ENCODE measurements at places on chromosomes 2 and 18.

- no peak for DNase-seq
Measured at GRCh38 chr2:19409046-19409445, 50.6 kb upstream of the OSR1 start.

DNA sequence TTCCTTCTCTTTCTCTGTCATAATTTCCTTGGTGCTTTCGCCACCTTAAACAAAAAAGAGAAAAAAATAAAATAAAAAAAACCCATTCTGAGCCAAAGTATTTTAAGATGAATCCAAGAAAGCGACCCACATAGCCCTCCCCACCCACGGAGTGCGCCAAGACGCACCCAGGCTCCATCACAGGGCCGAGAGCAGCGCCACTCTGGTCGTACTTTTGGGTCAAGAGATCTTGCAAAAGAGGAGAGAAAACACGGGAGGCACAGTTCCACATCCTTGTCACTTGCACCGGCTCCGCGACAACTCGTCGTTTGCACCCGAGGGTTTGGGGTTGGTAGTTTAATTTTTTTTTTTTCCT is 1.8 kb upstream of the SP9 start:
- no peak for DNase-seq

DNA sequence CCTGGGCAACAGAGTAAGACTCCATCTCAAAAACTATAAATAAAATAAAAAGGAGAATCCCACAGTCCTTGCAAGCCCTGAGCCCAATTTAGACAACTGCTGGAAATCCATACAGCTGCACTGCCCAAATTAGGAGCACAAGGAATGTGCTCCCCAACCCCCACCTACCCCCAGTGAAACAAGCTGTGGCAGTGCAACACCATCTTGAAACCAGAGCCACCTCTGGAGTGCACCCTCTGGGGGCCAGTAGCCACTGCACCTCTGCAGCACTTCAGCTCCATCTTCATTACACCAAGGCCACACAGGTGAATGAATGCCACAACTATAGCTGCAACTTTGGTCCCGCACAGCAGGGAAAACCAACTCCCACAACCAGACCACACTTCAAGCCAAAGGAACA is 37.3 kb downstream of the USP34 start:
- no peak for DNase-seq

DNA sequence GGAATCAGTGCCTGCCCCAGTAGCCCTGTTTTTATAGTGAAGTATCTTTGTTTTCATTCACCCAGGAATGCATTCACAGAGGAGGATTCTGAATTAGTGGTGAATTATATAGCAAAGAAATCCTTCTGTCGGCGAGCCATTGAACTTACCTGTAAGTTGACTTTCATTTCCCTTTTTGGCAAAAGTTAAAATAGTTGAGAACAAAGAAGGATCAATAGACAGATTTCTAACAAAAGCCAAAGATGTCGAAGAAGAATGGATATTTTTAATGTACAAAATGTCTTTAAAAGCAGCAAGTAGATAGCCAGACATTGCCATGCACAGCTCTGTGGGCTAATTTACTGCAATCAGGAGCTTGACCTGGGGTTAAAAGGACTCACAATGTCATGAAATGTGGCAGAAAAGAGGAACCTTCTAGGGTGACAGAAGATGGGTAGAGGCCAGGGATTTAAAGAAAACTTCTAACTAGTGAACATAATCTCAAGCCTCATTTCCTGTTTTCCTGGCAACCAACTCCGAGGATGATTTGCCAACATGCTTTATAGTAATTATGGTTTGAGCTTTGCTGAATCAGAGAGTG is 53.8 kb upstream of the TMEM87B start:
- DNase-seq, result no peak

DNA sequence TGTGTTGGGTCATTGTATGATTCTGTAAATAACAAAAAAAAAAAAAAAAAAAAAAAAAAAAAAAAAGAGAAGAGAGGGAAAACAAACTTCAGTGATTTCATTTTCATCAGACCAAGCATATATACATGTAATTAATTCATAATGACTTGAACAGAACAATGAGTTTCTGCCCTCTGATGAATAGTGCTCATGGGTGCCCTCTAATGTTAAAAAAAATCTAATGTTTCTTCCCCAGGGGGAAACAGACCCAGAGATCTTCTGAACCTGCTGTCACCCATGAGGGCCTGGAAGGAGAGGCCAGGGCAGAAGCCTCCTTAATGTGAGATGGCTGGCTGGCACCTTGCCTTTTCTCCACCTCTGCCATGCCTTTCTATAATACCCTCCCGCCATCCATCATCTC is 289.2 kb downstream of the ZNF521 start:
- no peak for DNase-seq

DNA sequence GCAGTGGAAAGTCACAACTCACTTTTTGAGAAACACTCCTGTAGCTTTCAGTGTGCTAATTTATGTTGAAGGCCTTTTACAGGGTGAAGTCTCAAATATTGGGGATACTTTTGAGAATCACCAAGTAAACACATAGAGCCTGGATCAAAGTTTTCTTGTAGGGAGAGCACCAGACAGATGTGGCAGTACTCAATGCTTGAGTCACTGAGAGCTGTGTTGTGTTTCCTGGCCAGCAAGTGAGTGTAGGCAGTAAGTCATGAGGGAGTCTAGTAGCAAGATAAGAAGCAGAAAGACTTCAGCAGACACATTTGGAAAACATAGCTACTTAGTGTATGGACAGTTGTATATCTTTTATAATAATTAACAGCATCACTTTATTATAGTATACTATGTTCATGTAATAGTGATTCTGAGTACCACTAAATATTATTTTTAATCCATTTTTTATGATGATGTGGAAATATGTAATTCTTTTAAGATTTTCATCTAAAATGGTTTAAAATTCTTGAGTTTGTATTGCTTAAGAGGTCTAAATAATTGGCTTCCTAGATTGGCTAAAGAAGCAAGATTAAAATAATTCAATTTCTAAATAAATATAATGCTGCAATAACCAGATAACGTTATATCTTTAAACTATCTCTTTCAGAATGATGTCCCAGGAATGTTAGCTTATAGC is 12.8 kb downstream of the PSMD1 start:
- no peak for DNase-seq

- DNase-seq, result no peak
Measured at GRCh38 chr2:82789851-82790205, 1669.3 kb downstream of the SUCLG1 start.

DNA sequence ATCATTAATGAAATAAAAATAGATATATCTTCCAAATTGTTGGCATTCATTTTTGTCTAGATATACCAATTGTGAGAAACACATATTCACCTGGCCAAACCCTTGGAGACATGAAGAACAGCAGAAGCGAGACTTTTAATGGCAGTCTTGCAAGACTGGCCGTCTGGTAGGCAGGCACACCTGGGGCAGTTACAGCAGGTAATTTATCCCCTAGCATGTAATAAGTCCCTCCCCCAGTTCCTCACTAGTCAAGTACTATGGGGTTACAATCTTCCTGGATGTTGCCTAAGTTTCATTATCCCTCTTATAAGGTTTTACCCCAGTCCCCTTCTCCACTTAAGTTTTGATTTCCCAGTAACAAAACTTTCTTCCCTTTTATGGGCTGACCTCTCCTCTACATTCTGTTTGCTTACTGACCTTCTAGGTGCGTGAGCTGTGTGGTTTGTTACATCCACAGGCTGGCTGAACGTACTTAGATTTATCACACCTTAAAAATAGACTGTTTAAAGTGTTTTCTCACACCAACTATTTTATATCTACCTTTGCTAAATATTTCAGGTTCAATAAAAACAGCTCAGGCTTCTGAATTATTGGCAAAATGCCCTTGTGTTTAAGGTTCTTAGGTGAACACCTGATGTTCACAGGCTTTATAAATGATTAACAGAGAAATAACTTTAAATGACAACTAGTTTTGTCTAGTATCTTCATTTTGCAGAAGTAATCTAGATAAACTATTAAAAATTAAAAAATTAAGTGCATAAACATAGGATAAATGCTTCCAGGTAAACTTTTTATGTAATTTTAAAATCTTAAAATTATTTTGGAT is 365.0 kb upstream of the TFPI start:
- DNase-seq, result no peak

DNA sequence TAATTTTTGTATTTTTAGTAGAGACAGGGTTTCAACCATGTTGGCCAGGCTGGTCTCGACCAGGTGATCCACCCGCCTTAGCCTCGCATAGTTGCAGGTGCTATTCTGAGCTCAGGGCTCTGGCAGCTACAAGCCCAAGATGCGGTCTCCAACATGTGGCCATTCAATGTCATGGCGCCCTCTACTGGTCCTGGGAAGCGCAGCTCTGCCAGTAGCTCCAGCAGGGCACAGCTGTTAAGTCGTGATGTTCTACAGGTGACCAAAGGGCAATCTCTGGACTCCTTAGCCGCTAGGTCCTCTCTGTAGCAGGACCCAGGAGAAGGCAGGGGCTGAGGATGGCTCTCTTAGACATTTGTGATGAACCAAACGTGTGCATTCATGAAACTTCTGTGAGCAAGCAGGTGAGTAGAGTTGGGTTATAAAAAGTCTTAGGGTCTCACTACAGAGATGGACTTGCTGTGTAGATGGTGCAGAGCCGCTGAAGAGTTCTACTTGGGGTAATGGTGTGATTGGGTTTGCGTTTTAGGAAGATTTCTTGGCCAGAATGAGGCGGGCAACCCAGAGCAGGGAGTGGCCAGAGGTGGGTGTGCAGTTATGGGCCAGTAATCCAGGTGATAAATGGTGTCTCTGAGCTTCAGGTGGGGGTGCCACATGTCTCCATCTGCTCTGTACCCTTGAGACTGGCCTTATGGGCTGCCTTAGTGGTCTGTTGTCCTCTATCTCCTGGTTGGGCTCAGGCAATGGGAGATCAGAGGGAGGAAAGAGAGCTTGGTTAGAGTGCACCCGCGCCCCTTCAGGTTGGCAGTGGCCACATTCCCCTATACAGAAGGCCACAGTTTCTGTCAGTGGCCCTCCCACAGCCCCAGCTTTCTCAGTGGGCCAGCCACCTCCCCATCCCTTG is 31.0 kb downstream of the IL37 start:
- DNase-seq, result peak; percentile 91

DNA sequence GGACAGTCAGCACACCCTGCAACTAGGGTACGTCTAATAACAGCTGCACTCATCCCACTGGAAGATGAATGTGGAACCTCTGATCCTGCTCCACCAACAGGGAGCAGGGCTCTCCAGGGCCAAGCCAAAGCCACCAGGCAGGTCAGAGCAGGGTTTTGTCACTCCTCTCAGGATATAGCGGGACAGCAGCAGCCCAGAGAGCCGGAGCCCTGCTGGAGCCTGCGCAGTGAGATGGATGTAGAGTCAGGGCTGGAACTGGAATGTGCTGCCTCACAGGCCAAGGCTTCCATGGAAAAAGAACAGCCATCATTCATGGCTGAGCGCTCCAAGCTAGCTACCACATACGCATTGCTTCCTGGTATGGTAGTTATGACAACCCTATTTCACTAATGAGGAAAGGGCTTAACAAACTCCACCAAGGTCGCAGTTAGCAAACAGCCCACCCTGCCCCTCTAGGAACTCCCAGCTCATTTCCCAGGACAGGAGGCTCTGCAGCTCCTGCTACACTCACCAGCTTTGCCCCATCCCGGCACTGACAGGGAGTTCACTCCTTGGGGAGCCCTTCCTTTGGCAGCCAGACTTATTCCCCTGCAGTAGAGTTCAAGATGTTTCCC is 85.2 kb downstream of the HS1BP3 start:
- no peak for DNase-seq

DNA sequence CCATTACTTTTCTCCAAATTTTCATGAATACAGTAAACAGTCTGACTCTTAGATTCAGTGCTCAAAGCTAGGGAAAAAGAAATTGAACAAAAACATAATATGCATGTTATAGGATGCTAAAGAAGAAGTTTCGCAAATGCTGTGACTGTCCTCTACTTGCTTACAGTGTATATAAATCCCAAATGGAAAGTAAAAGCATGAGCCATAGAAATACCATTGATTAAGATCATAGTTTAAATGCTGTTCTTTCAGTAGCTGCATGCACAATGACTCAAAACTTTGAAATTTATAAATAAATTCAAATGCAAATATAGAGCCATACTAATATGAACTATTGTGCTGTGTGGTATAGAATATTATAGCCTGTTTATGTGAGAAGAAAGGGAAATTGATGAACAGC is 1113.9 kb upstream of the ACVR2A start:
- no peak for DNase-seq

GRCh38 chr2:69816923-69817542 is 12.4 kb upstream of the GMCL1 start:
- peak; percentile 73 for DNase-seq

- no peak for DNase-seq
Measured at GRCh38 chr2:236501531-236501930, 68.1 kb upstream of the ACKR3 start.

DNA sequence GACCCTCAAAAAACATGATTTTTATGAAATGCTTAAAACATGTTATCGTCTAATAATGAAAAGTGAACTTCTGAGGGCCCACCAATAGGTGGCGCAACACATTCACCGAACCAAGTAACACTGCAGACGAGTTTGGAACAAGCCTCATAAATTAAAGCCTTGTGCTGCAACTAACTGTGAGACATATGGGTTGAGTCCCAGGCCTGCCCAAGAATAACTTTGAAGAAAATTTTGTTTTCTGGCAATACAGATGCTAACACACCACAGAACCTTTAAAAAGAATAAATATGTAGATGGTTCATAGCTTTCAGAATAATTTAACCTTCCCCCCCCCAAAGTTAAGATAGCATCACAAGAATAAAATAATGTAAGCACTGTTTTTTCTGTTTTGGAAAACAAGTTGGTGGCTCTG is 285.9 kb downstream of the RNF144A start:
- DNase-seq, result peak; percentile 51

DNA sequence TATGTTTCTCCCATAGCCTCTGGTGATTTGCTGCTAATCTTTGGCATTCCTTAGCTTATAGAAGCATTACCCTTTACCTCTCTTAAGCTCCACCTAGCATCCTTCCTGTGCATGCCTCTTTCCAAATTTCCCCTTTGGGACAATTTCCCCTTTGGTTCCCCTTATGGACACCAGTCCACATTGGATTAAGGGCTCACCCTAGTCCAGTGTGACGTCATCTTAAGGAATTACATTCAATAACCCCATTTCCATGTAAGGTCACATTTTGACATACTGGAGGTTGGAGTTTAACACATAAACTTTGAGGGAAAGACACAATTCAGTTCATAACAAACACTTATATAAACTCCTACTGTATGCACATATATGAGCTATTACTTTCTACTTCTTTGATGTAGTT is 916.6 kb downstream of the SLC4A3 start:
- no peak for DNase-seq

DNA sequence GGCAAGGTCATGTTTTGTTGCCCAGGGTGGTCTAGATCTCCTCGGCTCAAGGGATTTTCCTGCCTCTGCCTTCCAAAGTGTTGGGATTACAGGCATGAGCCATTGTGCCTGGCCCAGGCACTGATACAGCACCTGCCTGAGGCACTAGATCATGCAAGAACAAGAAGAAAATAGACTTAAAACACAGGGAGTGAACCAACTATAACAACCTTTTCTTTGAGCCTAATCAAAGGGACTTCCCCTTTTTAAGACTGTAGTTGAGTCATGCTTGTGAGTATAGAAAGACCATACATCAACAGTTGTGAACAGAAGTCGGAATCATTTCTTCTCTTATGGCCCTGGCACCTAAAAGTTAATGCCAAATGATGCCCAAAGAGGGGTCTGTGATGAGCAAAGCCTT is 47.9 kb upstream of the MAPRE2 start:
- DNase-seq, result no peak
